Activated gamma-delta T cell treated with anti-CD3 and anti-CD28 coated beads, Interleukin-2, amount 50 U/mL, for 16 hours (primary cell): ENCODE measurements at places on chromosomes 3 and 15.

DNA sequence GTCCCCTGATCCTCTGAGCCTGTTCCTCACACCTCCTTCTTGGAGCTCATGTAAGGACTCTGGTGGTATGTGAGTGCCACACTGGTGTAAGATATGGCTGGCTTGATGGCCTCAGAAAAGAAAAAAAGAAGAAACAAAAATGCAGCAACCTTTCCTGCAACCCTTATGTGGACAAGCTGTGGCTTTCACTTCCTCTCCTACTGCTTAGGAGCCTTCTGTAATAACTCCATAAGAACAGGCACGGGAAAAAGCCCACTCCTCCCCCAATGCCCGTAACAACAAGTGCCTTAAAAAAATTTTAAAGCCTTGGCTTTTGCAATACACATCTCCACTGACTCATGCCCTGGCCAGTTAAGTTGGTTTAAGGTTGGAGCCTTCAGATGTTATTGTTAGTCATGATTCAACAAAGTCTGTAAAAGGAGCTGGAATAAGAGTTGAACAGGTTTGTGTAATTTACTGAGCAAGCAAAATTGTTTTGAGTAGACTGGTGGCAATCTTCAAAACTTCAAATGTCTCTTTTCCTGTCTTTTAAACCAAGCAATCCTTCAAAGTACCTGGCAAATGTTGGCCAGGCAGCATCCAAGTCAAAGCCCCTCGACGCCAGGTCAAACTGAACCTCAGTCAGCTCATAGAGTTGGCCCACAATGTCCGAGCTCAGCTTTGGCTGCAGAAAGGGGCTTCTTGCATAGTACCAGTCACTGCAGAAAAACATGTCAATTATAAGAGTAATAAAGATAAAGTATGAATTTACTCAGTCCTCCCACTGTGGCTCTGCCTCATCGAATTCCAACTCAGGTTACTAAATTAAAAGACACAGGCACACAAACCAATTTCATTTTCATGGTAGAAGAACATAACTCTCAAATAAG, 22.9 kb downstream of the FYCO1 start:
- no peak for DNase-seq

DNA sequence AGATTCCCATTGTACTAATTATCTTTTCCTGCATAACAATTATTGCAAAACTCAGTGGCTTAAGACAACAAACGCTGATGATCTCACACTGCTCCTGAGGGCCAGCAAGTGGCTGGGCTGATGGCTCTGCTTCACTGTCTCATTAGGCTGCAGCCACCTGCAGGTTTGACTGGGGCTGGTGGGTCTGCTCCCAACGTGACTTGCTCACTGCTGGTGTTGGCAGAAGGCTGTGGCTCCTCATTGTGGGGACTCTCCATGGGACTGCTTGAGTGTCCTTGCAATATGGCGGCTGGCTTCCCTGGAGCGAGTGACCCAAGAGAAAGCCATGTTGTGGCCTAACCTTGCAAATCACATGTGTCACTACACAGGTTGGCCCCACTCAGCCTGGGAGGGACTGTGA, 71.1 kb downstream of the PLXNA1 start:
- DNase-seq: no peak

DNA sequence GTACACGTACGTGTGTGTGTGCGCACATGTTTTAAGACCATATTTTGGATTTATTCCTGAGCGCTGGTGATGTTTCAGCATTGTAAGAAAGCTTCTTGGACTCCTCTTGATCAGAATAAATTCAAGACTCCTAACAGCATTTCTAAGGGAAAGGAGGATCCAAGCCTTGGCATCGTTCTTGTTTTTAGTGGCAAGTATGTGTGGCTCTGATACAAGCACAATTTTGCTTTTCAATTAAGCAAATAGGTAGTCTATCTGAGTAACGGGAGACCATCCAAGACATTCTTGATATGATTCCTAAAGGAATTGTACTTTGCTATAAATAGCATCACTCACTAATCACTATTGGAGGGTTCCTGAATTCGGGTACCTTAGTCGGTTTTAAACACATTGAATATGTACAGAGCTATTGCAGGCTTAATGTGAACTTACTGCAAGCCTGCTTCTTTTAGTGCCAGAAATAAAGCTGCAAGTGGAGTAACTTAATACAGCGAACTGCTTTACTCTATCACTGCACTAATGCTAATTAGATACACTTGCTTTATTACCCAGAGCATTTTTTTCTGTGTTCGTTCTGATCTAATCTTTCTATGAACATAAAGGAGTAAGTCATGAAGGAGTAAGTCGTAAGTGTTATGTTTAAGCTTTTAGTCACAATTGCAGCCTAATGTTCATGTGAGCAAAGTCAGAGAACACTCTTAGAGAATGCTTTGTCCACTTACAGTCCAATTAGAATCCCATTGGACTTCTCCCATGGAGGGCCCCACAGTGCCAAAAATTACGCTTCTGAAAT, 186.3 kb downstream of the MCTP2 start:
- DNase-seq: no peak

GRCh38 chr15:99172171-99172570, 67.3 kb downstream of the SYNM start:
- no peak for DNase-seq
